ENCODE measurements at places on chromosomes 1 and 21. TPM values are rescaled to one million over a fixed set of nuclear protein-coding genes. Genes with fewer than 3 reads are reported as not detected.
A peak's percentile ranks its signal among the peaks of the same experiment; 100 is the strongest.

Gene GORAB
- 18.3 TPM for total RNA-seq

Gene PDPN
- total RNA-seq, result 28.9 TPM

DNA sequence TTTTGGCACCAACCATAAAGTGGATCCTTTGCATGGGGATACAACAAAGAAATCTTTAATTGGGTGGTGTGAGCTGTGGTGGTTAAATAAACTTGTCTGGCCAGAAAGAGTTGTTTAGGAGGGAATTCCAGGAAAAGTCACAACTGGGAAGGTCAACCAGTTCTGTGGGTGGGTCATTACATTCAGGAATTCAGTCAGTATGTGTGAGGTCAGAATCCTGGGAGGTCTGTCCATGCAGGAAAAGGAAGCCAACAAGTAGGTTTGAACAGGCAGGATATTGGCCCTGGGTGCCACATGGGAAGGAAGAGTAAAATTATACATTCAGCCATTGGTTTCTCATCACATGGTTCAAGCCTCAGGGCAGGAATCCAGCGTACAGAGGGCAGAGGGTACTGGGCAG is 162.3 kb upstream of the ADAMTS5 start:
- no peaks in the 10 kb centered on the region for H3K4me1 ChIP-seq
- no peak for DNase-seq
- H3K27me3 ChIP-seq, result no peaks in the 10 kb centered on the region
- H3K4me3 ChIP-seq, result no peak overlapping the region

Gene AMY1A
- total RNA-seq, result not detected

Gene PIGM
- total RNA-seq, result 8.8 TPM

- H3K4me1 ChIP-seq, result no peaks in the 10 kb centered on the region
- no peak overlapping the region for H3K4me3 ChIP-seq
- H3K27ac ChIP-seq, result no peak overlapping the region
- DNase-seq, result no peak
- no peaks in the 10 kb centered on the region for H3K27me3 ChIP-seq
- peaks cover 30% of the 10 kb centered on the region for H3K36me3 ChIP-seq
Measured at GRCh38 chr1:173995475-173995874, 26.7 kb downstream of the RC3H1 start.

DNA sequence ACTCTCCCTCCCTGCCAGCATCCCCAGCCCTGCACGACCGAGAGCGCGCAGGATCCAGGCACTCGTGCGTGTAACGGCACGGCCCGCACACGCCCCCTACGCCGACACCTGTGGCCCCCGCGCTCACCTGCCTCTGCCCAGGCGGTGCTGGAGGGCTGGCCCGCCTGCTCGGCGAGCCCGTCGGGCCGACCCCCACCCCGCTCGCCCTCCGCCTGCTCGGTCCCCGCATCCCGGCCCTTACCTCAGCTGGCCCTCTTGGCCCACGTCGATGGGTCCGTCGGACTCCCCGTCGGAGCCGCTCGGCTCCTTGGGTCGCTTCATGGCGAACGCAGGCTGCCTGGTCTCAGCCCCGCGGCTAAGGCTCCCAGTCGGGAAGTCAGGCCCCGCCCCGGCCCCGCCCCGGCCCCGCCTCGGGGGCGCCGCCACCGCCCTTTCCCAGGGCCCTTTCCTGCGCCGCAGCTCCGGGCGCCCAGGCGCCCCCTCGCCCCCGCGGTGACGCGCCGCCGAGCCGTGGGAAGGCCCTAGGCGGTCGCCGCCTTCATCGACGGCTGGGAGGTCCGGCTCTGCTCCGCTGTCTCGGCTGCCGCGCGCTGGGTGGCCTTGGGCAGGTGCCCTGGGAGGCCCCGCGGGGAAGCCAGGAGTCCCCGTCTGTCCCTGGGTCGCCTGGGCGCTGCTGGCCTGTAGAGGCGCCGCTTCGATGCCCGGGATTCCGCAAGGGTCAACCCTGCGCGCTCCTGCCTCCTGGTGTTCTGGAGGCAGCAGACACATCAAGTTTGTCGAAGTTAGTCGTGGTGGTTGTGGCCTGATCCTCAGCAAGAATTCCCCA is at the start of gene HEYL:
TSS of gene HEYL (minus strand) at position 339 of the 826 bp plus-strand sequence. CDS start at position 321, 18 bp downstream.
- peak within 1 kb of the TSS; percentile 29 for H3K4me3 ChIP-seq
- peaks cover 27% of the 10 kb centered on the region for H3K4me1 ChIP-seq
- H3K27ac ChIP-seq, result no peak within 1 kb of the TSS
- no peak for DNase-seq
- no peaks in the 10 kb centered on the region for H3K36me3 ChIP-seq

DNA sequence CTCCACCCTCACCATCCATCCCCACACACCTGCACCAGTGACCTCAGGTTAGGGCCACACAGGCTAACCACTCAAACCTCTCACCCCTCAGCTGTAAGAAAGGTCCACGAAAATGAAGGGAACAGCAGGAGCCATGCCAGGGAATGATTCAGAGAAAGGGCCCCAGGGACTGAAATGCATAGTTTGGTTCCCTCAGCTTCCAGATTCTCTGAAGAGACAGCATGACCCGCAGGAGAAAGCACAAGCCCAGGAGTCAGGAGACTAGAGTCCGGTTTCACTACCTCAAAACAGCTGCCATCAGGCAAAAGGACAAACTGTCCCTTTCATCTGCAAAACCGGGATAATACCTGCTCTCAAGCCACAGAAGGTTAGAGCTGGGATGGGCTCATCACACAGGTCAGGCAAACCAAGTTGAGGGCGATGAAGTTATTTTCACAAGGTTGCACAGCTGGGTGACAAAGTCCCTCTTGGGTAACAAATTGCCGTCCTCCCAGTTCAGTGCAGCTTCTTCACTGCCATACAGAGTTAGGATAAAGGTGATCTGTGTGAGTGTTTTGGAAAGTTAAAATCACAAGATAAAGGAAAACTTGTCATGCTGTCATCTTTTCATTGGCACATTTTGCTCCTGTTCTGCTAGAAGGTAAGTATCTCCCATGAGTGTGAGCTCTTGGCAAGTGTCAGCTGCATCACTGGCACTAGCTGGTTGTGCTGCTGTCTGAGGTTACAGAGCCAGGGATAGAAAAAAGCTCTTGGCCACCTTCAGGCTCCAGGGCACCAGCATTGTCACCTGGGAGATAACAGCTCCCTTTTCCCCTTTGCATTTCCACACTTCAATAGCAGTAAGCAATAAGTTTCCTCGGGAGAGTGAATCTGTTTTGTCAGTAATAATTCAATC is 120.4 kb downstream of the KCNH1 start:
- DNase-seq, result no peak
- H3K36me3 ChIP-seq, result no peaks in the 10 kb centered on the region

DNA sequence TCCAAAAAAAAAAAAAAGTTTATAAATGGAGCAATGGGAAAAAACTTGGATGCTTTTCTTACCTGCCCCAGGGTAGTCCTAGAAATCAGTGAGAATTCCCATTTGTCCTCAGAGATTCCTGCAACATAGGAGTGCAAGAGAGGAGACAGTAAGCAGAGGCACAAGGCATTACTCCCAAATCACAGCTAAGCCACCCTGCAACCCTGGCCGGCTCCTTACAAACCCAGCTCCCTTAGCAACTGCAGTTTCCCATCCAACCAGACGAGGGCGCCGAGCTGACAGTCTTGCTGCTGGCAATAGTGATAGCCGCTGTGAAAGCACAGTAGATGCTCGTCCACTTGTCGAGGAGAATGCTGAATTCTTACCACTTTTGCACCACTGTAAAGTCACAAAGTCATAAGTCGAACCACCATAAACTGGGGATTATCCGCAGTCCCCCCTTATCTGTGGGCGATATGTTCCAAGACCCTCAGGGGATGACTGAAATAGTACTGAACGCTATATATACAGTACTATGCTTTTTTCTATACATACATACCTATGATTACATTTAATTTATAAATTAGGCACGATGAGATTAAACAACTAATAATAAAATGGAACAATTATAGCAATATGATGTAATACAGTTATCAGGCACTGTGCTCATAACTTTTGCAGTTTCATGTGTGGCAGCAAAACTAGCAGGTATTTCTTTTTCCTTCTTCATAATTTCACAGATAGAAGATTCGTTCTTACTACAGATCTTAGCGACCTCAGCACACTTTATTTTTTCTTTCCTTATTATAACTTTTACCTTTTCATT is 6.0 kb upstream of the PITHD1 start:
- no peaks in the 10 kb centered on the region for H3K27me3 ChIP-seq
- peak overlapping the region; percentile 18 for H3K4me3 ChIP-seq
- H3K27ac ChIP-seq, result no peak overlapping the region
- peaks cover 1% of the 10 kb centered on the region for H3K4me1 ChIP-seq

DNA sequence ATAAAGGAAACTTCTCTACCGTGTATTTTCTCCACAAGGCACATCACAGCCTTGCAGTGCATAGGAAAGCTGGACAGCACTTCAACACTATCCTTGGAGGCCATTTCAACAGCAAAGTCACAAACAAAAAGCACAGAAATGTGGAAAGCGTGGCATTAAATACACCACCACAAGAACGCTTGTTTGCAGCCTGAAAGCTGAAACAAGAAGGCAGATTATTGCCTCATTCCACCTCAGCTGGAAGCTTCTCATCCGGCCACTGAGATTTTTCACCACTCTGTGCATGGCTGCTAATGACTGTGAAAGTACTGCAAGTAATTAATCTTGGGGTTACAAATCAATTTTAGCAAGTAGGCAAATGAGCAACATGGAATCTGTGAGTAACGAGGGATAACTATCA is 50.9 kb upstream of the GALNT2 start:
- H3K27ac ChIP-seq, result no peak overlapping the region
- H3K4me3 ChIP-seq, result no peak overlapping the region
- DNase-seq, result peak; percentile 57
- H3K36me3 ChIP-seq, result no peaks in the 10 kb centered on the region
- H3K4me1 ChIP-seq, result no peaks in the 10 kb centered on the region
- no peaks in the 10 kb centered on the region for H3K27me3 ChIP-seq

DNA sequence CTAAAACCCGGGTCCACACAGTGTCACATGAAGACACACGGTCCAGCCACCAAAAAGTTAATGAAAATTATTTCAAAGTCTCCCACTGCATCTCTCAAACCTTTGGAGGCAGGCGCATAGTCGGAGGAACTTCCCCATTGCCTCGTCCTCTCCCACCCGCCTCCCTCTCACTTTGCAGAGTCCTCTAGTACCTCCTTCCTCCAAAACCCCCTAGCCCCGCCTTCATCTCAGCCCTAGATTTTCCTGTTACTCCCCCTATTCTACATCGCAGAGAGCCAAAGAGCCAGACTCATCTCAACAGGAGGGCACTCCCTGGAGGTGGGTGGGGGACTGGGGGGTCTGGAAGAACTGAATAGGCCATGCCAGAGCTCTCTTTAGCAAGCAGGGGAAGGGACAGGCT is 79.3 kb downstream of the DISP3 start:
- H3K4me3 ChIP-seq, result no peak overlapping the region
- peaks cover 4% of the 10 kb centered on the region for H3K4me1 ChIP-seq
- peaks cover 18% of the 10 kb centered on the region for H3K27me3 ChIP-seq

DNA sequence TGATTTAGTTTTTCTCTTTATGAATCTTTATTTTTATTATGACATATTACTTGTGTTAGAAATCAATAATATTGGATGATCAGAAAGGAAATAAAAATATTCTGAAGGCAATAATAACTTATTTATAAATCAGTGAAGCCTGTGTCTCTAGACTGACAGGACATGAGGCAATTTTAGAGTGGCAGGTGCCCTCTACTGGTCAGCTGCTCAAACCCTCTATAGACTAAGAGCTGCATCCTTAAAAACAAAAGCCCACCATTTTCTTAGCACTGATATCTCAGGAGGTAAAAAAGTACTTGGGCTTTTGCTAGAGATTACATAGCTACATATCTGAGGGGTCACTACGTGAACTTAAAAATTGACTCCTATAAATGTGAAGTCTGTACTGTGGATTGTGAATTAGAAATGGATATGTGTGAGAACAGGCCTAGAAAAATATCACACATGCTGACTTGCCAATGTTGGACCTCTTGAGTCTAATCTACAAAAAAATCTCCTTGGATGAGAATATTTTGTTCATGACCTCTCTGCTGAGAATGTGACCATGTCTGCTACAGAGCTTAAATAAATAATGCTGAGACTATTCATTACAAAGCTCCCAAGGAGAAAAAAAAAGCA is 597.9 kb upstream of the ADAMTS5 start:
- no peaks in the 10 kb centered on the region for H3K27me3 ChIP-seq
- H3K27ac ChIP-seq, result no peak overlapping the region
- peak; percentile 63 for DNase-seq
- no peak overlapping the region for H3K4me3 ChIP-seq
- H3K36me3 ChIP-seq, result no peaks in the 10 kb centered on the region

Gene CFHR3
- 0.30 TPM for total RNA-seq

Gene DNALI1
- total RNA-seq, result 4.7 TPM

GRCh38 chr1:47317841-47318240 is 3.9 kb upstream of the STIL start:
- no peak overlapping the region for H3K4me3 ChIP-seq
- no peak for DNase-seq
- H3K36me3 ChIP-seq, result no peaks in the 10 kb centered on the region

GRCh38 chr1:25185409-25186160 is 46.7 kb downstream of the SYF2 start:
- H3K4me1 ChIP-seq, result peaks cover 4% of the 10 kb centered on the region
- no peak for DNase-seq
- H3K4me3 ChIP-seq, result no peak overlapping the region
- H3K36me3 ChIP-seq, result peaks cover 4% of the 10 kb centered on the region

DNA sequence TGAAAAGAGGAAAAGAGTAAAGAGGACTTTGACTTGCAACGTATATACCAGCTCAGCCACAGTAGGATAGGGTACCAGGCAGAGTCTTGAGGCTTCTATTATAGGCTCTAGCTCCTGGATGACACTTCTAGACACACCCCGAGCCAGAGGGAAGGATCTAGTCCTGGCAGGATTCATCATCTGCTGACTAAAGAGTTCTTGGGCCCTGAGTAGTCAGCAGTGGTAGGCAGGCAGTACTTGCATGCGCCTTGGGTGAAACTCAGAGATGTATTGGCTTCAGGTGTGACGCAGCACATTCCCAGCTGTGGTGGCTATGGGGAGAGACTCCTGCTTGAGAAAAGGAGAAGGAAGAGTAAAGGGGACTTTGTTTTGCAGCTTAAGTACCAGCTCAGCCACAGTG is 162.3 kb upstream of the APP start:
- no peaks in the 10 kb centered on the region for H3K36me3 ChIP-seq
- no peaks in the 10 kb centered on the region for H3K27me3 ChIP-seq
- DNase-seq, result no peak

DNA sequence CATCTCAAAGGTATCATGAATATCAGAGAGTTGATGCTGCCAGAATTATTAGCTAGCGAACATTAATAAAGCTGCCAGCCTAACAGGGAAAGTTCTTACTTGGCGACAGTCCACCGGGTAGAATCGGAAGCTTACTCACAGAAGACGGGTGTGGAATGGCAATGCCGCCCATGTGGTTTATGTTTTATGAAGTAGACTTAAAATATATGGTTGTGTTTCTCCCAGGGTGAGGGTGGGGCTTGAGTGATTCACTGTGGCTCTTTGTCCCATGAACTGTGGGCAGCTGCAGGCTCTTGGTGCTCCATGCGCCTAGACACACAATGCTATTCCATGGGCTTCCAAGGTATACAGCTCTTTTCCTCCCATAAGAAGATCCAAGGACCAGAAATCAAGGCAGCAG is 162.7 kb downstream of the PIGK start:
- no peaks in the 10 kb centered on the region for H3K27me3 ChIP-seq
- peak; percentile 69 for DNase-seq
- no peaks in the 10 kb centered on the region for H3K36me3 ChIP-seq
